ENCODE measurements at places on chromosomes 6 and 20. TPM values are rescaled to one million over a fixed set of nuclear protein-coding genes. Genes with fewer than 3 reads are reported as not detected.

STK38 gene
- 48.1 TPM for total RNA-seq

CALHM6 gene
- 0.88 TPM for total RNA-seq

LIN28B gene
- total RNA-seq, result not detected

DIDO1 gene
- 44.8 TPM for total RNA-seq

WFDC12 gene
- not detected for total RNA-seq

ACAT2 gene
- total RNA-seq, result 41.6 TPM

PLTP gene
- 21.7 TPM for total RNA-seq

ITPR3 gene
- 46.7 TPM for total RNA-seq

GRM1 gene
- total RNA-seq, result under 0.01 TPM

ABHD16B gene
- not detected for total RNA-seq

ID4 gene
- 29.7 TPM for total RNA-seq

HLA-F gene
- total RNA-seq, result 30.4 TPM

LCA5 gene
- total RNA-seq, result 10.1 TPM

IMPG1 gene
- not detected for total RNA-seq

PHF1 gene
- total RNA-seq, result 30.8 TPM

MICB gene
- 12.7 TPM for total RNA-seq

CNR1 gene
- not detected for total RNA-seq

RIPOR3 gene
- total RNA-seq, result 2.4 TPM

ANKRD6 gene
- total RNA-seq, result 11.5 TPM

RNF217 gene
- 22.8 TPM for total RNA-seq

OPN5 gene
- total RNA-seq, result not detected

HRH3 gene
- total RNA-seq, result not detected

C20orf202 gene
- total RNA-seq, result not detected

MED23 gene
- 33.9 TPM for total RNA-seq

COL12A1 gene
- 1,393 TPM for total RNA-seq

BHLHE23 gene
- not detected for total RNA-seq

SEMG1 gene
- not detected for total RNA-seq

OXT gene
- not detected for total RNA-seq

PHACTR3 gene
- total RNA-seq, result not detected

SEL1L2 gene
- total RNA-seq, result not detected

PCK1 gene
- not detected for total RNA-seq

TIAM2 gene
- total RNA-seq, result 25.3 TPM

PPIL1 gene
- 9.8 TPM for total RNA-seq

CTCFL gene
- not detected for total RNA-seq

C6orf58 gene
- total RNA-seq, result not detected

FABP7 gene
- not detected for total RNA-seq

COL10A1 gene
- 36.2 TPM for total RNA-seq

ASCC3 gene
- 69.2 TPM for total RNA-seq

OR12D2 gene
- not detected for total RNA-seq

OLIG3 gene
- total RNA-seq, result not detected
